ENCODE measurements at places on chromosomes 2 and 18. TPM values are rescaled to one million over a fixed set of nuclear protein-coding genes. Genes with fewer than 3 reads are reported as not detected.

GRCh38 chr2:3785220-3785889 lies 82.0 kb downstream of the DCDC2C start:
- H3K4me1 ChIP-seq, result no peaks in the 10 kb centered on the region
- no peak overlapping the region for H3K4me3 ChIP-seq
- DNase-seq, result no peak

GRCh38 chr2:190835303-190835930 lies 45.2 kb upstream of the GLS start:
- H3K4me3 ChIP-seq, result no peak overlapping the region
- no peak for DNase-seq
- no peaks in the 10 kb centered on the region for H3K27me3 ChIP-seq
- no peaks in the 10 kb centered on the region for H3K36me3 ChIP-seq
- no peak overlapping the region for H3K27ac ChIP-seq
- H3K4me1 ChIP-seq, result no peaks in the 10 kb centered on the region

- no peaks in the 10 kb centered on the region for H3K27me3 ChIP-seq
- H3K4me3 ChIP-seq, result no peak overlapping the region
- DNase-seq, result no peak
- no peaks in the 10 kb centered on the region for H3K4me1 ChIP-seq
- H3K36me3 ChIP-seq, result no peaks in the 10 kb centered on the region
Measured at GRCh38 chr2:41992671-41993434, 55.0 kb upstream of the PKDCC start.

- no peak for DNase-seq
- no peaks in the 10 kb centered on the region for H3K36me3 ChIP-seq
- no peaks in the 10 kb centered on the region for H3K27me3 ChIP-seq
- H3K4me1 ChIP-seq, result no peaks in the 10 kb centered on the region
Measured at GRCh38 chr2:85694052-85695025, at the start of gene GNLY. TSS of gene GNLY (plus strand) at chr2:85694358. CDS start at chr2:85694419, 61 bp downstream.

GRCh38 chr2:42569116-42569711 lies 782 bp downstream of the MTA3 start:
- no peaks in the 10 kb centered on the region for H3K27me3 ChIP-seq
- DNase-seq, result peak; percentile 21
- H3K4me1 ChIP-seq, result no peaks in the 10 kb centered on the region
- H3K27ac ChIP-seq, result peak overlapping the region; percentile 91
- H3K36me3 ChIP-seq, result no peaks in the 10 kb centered on the region
- H3K4me3 ChIP-seq, result peak overlapping the region; percentile 97

ZSWIM2 gene
- polyA plus RNA-seq, result not detected

DNA sequence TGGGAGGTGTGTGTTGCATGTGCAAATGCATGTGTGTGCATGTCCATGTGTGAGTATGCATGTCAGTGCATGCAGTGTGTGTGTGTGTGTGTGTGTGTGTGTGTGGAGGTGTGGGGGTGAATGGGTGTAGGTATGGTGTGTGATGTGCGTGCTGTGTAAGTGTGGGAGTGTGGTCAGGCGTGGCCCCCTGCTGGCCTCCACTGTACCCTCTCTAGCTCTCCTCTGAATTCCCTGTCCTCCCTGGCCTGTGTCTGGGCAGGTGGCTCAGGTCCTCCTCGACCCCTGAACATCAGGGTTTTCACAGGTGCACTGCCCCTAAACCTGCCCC lies 230.2 kb downstream of the CELF4 start:
- no peaks in the 10 kb centered on the region for H3K36me3 ChIP-seq
- no peak overlapping the region for H3K4me3 ChIP-seq
- no peaks in the 10 kb centered on the region for H3K27me3 ChIP-seq
- no peak for DNase-seq

GRCh38 chr2:60544954-60545560 lies 8.4 kb downstream of the BCL11A start:
- no peak overlapping the region for H3K4me3 ChIP-seq
- H3K4me1 ChIP-seq, result peaks cover 6% of the 10 kb centered on the region
- H3K27ac ChIP-seq, result no peak overlapping the region

EFHD1 gene
- 3.8 TPM for polyA plus RNA-seq

- no peaks in the 10 kb centered on the region for H3K27me3 ChIP-seq
- H3K36me3 ChIP-seq, result no peaks in the 10 kb centered on the region
- H3K27ac ChIP-seq, result no peak overlapping the region
- no peaks in the 10 kb centered on the region for H3K4me1 ChIP-seq
- no peak overlapping the region for H3K4me3 ChIP-seq
Measured at GRCh38 chr18:4353853-4354418, 101.2 kb downstream of the DLGAP1 start.

GRCh38 chr2:126822921-126823320 lies 75.8 kb upstream of the TEX51 start:
- H3K4me1 ChIP-seq, result no peaks in the 10 kb centered on the region
- H3K36me3 ChIP-seq, result no peaks in the 10 kb centered on the region
- no peaks in the 10 kb centered on the region for H3K27me3 ChIP-seq

DNA sequence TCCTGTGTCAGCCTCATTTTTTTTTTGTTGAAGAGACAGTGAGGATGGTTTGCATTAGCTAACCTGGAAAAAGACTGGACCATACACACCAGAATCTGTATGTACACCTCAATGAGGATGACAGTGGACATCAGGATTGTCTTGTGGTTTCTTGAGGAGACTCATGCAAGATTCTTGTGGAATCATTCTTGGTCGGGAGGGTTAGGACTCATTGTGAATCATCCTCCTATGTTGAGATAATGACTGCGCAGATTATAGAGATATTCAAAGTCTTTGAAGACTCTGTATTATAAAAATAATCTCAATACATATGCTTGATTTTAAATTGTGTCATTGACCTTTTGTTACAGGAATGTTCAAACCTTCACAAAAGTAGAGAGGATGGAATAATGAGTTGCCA lies 49.1 kb upstream of the DOCK10 start:
- H3K27me3 ChIP-seq, result no peaks in the 10 kb centered on the region
- no peak for DNase-seq
- H3K4me1 ChIP-seq, result no peaks in the 10 kb centered on the region
- H3K27ac ChIP-seq, result no peak overlapping the region
- H3K4me3 ChIP-seq, result no peak overlapping the region

DNA sequence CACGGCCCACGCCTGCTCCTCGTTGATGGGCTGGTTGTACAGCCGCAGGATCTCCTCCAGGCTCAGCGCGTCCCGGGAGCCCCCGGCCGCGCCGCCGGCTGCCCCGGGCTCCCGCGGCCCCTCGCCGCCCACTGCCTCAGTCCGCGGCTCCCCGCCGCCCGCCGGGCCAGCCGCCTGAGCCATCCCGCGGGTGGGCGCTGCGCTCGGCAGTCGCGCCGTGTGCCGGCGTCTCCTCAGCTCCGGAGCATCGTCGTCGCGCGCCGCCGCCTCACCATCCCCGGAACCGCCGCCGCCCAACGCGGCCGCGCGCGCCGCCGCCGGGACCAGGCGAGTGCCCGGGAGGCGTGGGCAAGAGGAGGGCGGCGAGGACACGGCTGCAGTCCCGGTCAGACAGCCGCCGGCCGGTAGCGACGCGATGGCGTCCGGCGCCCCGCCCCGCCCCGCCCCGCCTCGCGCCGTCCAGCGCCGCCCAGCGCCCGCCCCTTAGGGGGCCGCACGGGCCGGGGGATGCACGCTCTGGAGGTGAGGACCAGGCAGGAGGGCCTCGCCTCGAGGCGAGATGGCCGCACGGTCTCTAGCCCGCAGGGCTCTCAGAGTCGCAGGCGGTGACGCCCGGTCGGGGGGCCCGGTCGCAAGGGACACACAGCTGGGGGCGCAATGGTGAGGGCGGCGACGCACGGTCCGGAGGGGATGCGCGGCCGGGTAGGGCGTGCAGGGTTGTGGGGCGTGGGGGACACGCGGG lies at the start of gene SPIRE1:
Gene SPIRE1, minus strand, starts transcription at position 424 of the 742 bp plus-strand sequence. Its CDS starts 241 bp downstream, at position 183.
- DNase-seq, result peak; percentile 87
- no peaks in the 10 kb centered on the region for H3K36me3 ChIP-seq
- no peaks in the 10 kb centered on the region for H3K27me3 ChIP-seq

DNA sequence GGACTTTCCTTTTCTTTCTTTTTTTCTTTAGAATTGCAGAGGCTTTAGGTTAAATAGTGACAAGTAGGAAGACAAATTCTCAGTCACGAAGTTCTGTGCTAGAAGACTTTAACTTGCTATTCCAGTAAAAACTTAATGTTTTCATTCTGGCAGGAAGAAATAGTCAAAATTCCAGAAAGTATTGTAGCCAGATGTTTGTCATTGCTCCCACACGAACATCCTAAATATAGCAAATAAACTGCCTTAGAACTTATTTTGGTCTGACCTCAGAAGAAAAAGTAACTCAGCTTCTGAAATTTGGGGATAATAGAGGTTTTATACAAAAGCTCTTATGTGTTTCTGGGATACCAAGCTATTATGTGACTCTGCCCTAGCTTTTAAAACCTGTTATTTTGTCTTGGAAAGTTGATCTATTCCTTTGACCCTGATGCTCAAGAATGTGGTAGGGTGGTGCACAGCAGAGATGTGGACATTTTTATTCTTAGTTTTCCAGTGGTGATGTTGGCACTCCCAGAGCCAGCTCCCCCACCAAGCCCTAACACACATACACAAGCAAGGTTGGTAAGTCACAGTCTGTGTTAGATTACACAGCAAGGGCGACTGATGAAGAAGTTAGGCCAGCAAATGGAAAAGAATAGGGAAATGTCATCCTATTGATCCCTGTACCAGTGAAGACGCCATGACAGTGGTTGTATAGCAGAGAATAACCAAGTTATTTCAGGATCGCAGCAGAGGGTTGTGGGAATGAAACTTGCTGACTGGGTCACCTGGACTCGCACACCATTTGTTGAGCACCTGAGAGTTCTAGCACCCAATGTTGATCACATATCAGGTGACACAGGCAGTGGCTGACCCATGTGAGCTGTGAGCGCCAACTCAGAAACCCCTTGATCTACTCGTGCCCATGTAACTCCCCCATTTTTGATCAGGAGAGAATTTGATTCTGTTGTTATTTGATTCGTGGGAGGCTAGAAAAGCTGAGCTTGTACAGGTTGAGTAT lies 23.7 kb downstream of the FARP2 start:
- no peaks in the 10 kb centered on the region for H3K27me3 ChIP-seq
- no peak for DNase-seq
- H3K27ac ChIP-seq, result no peak overlapping the region
- H3K4me1 ChIP-seq, result peaks cover 15% of the 10 kb centered on the region
- no peak overlapping the region for H3K4me3 ChIP-seq
- H3K36me3 ChIP-seq, result no peaks in the 10 kb centered on the region

ADCYAP1 gene
- polyA plus RNA-seq, result 4.7 TPM

- H3K4me3 ChIP-seq, result no peak overlapping the region
- H3K27me3 ChIP-seq, result no peaks in the 10 kb centered on the region
- H3K27ac ChIP-seq, result no peak overlapping the region
- no peaks in the 10 kb centered on the region for H3K36me3 ChIP-seq
Measured at GRCh38 chr2:6010163-6010562, 318.0 kb downstream of the SOX11 start.

DNA sequence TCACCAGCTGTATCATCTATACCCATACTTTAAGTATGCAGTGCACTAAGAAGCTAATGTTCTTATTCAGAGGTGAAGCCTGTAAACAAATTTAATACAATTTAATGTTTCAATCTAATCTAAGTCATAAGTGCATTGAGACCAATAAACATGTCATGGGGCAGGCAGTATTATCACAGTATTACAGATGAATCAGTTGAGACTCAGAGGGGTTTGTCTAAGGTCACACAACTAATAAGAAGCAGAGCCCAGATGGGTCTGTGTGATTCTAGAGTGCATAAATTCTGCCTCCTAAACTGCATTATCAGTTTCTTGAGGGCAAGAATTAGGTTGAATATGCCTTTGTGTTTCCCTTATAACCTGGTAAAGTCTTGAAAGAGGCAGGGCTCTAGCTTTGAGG lies 140.9 kb upstream of the RNF152 start:
- no peak for DNase-seq
- no peak overlapping the region for H3K27ac ChIP-seq
- no peaks in the 10 kb centered on the region for H3K4me1 ChIP-seq
- no peaks in the 10 kb centered on the region for H3K36me3 ChIP-seq
- no peaks in the 10 kb centered on the region for H3K27me3 ChIP-seq

PAX3 gene
- not detected for polyA plus RNA-seq

CCDC74A gene
- polyA plus RNA-seq, result 10.6 TPM

FIGN gene
- 2.1 TPM for polyA plus RNA-seq

- H3K27me3 ChIP-seq, result no peaks in the 10 kb centered on the region
- DNase-seq, result no peak
- H3K4me1 ChIP-seq, result peaks cover 4% of the 10 kb centered on the region
- no peaks in the 10 kb centered on the region for H3K36me3 ChIP-seq
- H3K4me3 ChIP-seq, result no peak overlapping the region
Measured at GRCh38 chr2:66306483-66306882, 128.4 kb upstream of the MEIS1 start.

Measured in pancreas (tissue), 10 donors.